ENCODE measurements at places on chromosomes 7 and 10. TPM values are rescaled to one million over a fixed set of nuclear protein-coding genes. Genes with fewer than 3 reads are reported as not detected.

DNA sequence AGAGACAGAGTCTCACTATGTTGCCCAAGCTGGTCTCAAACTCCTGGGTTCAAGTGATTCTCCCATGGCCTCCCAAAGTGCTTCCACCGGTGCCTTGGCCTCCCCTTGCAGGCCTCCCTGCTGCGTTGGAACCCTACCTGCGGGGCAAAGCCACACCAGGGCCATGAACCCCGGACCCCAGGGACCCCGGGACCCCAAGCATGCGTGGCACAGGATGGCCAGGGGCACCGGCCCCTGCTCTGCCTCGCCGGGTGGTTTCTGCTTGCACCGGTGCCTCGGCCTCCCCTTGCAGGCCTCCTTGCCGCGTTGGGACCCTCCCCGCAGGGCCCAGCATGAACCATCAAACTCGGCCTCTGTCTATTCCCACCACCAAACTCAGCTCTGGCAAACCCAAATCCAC, 301.0 kb upstream of the NPVF start:
- peaks cover 40% of the 10 kb centered on the region for H3K27me3 ChIP-seq
- H3K27ac ChIP-seq = no peak overlapping the region
- H3K36me3 ChIP-seq = no peaks in the 10 kb centered on the region
- DNase-seq = no peak
- H3K4me1 ChIP-seq = no peaks in the 10 kb centered on the region

DNA sequence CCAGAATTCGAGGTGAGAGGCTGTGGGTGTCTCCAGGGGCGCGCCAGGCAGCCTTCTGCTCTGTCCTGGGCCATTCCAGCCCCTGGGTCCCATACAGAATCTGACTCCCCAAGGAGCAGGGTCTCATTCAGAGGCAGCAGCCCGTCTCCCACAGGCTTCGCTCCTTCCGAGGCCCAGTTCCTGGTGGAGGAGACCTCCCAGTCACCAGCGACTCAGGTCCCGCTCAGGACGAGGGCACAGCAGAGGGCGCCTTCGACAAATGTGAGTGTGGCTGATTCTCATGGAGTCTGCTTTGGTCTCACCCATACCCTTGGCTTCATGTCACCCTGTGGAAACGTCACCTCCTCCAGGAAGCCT, 81.8 kb upstream of the GPR26 start:
- DNase-seq = no peak
- peaks cover 67% of the 10 kb centered on the region for H3K27me3 ChIP-seq
- peaks cover 3% of the 10 kb centered on the region for H3K4me1 ChIP-seq
- H3K27ac ChIP-seq = no peak overlapping the region
- H3K4me3 ChIP-seq = no peak overlapping the region
- H3K36me3 ChIP-seq = peaks cover 10% of the 10 kb centered on the region

GRCh38 chr10:118569241-118569881, 26.1 kb downstream of the PRLHR start:
- peaks cover 4% of the 10 kb centered on the region for H3K36me3 ChIP-seq
- peaks cover 5% of the 10 kb centered on the region for H3K4me1 ChIP-seq
- H3K27ac ChIP-seq = peak overlapping the region; percentile 45
- no peak for DNase-seq
- no peak overlapping the region for H3K4me3 ChIP-seq

DNA sequence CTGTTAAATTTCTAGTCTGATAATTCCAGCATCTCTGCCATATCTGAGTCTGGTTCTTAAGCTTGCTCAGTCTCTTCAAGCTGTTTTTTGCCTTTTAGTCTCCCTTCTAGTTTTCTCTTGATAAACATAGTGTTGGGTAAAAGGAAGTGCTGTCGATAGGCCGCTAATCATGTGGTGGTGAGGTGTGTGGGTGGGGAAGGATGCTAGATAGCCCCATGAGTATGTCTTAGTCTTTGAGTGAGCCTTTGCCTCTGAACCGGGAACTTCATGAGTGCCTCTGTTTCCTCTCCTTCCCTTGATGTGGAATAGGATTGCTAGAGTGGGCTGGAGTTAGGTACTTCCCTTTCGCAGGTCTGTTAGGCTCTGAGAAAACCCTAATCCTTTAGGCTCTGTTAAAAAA, 441.8 kb downstream of the INHBA start:
- no peak overlapping the region for H3K4me3 ChIP-seq
- H3K36me3 ChIP-seq = no peaks in the 10 kb centered on the region
- no peak overlapping the region for H3K27ac ChIP-seq
- H3K27me3 ChIP-seq = no peaks in the 10 kb centered on the region
- DNase-seq = no peak

DNA sequence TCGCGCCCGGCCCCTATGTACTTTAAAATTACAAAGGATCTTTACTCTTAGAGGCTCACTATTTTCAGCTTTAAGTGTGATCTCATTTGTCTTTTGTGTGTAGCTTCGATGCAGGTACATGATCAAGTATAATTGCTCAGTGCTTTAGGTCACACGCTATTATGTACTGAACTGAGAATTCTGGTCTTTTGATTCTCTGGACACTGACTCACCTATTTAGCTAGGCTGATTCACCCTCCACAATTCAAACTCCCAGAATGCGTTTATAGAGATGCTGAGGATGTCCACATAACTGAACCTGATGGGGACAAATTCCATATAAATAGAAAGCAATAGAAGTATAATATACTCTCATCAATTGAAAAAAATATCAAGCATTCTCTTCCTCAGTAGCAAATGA, 57.8 kb downstream of the PRKCQ start:
- H3K27ac ChIP-seq = no peak overlapping the region
- H3K36me3 ChIP-seq = peaks cover 19% of the 10 kb centered on the region
- H3K4me3 ChIP-seq = no peak overlapping the region

DNA sequence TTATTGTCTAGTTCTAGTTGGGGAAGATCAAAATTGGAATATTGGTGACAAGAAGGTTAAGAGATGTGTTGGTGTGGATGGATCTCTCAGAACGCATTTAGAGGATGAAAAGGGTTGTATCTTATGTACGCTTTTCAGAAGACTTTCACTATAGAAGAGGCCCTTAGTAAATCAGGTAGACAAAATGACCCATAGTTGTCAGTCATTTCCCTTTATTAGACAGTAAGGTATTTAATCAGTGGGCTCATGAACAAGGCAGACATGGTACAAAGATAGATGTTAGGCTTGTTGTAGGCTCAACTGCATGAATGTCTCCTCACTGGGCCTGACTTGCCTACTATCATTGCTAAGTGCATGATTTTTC, 359.2 kb downstream of the PHF14 start:
- no peak overlapping the region for H3K4me3 ChIP-seq
- no peak for DNase-seq
- no peaks in the 10 kb centered on the region for H3K36me3 ChIP-seq
- H3K27ac ChIP-seq = no peak overlapping the region
- H3K27me3 ChIP-seq = peaks cover 25% of the 10 kb centered on the region
- no peaks in the 10 kb centered on the region for H3K4me1 ChIP-seq

The RBP4 gene
- total RNA-seq = not detected

- no peaks in the 10 kb centered on the region for H3K36me3 ChIP-seq
- H3K27ac ChIP-seq = peak overlapping the region; percentile 34
- H3K27me3 ChIP-seq = peaks cover 17% of the 10 kb centered on the region
- no peak for DNase-seq
Measured at GRCh38 chr7:50974240-50974639, 191.5 kb upstream of the GRB10 start.

The UFSP1 gene
- total RNA-seq = 1.6 TPM

DNA sequence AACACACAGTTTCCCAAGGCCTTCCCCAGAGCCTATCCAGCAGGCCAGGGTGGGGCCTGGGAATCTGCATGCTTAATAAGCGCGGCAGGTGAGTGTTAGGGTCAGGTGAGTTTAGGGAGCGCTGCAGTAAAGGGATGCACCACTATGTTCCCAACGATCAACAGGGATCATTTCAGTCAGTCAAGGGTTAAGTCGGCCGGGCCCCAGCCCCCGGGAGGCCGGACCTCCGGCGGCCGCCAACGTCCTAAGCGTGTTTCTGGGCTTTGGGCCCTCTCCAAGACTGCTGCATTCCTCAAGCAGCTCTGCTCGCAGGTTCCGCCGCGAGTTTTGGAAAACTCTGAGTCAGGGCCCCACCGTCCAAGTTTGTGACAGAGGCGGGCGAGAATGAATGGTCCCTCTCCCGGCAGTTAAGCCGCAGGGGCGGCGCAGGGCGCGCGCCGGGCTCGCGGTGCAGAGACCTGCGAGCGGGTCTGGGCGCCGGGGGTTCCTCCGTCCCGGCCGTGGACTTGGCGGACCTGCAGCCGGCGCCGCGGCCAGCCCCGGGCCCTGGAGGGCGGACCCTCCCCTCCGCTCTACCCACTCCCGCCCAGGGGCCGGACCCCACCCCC, 81.6 kb downstream of the ARHGAP22 start:
- H3K27ac ChIP-seq = no peak overlapping the region
- no peak overlapping the region for H3K4me3 ChIP-seq
- peaks cover 69% of the 10 kb centered on the region for H3K27me3 ChIP-seq
- peaks cover 3% of the 10 kb centered on the region for H3K36me3 ChIP-seq

GRCh38 chr10:113063043-113063967, 113.3 kb downstream of the TCF7L2 start:
- no peak overlapping the region for H3K4me3 ChIP-seq
- no peaks in the 10 kb centered on the region for H3K36me3 ChIP-seq
- no peak for DNase-seq
- H3K27ac ChIP-seq = no peak overlapping the region
- no peaks in the 10 kb centered on the region for H3K27me3 ChIP-seq

The LIPN gene
- 0.80 TPM for total RNA-seq

DNA sequence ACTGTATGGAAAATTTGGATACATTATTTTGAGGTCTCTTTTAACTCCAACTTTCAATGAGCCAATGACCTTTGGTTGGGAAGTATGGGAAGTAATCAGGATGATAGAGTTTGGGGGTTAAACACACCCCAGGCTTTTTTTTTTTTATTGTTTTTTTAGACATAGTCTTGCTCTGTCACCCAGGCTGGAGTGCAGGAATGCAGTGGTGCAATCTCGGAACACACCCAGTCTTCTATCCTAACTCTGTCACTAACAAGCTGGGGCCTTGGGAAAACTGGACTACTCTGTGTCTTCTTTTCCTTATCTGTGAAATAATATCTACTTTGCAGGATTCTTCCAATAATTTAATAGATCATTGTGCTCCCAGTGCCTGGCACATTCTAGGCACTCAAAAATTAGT, 37.6 kb upstream of the AGBL3 start:
- no peak overlapping the region for H3K27ac ChIP-seq
- H3K4me3 ChIP-seq = no peak overlapping the region
- H3K4me1 ChIP-seq = peaks cover 4% of the 10 kb centered on the region
- no peaks in the 10 kb centered on the region for H3K36me3 ChIP-seq
- DNase-seq = no peak
- peaks cover 26% of the 10 kb centered on the region for H3K27me3 ChIP-seq

The ZDHHC16 gene
- total RNA-seq = 15.3 TPM

DNA sequence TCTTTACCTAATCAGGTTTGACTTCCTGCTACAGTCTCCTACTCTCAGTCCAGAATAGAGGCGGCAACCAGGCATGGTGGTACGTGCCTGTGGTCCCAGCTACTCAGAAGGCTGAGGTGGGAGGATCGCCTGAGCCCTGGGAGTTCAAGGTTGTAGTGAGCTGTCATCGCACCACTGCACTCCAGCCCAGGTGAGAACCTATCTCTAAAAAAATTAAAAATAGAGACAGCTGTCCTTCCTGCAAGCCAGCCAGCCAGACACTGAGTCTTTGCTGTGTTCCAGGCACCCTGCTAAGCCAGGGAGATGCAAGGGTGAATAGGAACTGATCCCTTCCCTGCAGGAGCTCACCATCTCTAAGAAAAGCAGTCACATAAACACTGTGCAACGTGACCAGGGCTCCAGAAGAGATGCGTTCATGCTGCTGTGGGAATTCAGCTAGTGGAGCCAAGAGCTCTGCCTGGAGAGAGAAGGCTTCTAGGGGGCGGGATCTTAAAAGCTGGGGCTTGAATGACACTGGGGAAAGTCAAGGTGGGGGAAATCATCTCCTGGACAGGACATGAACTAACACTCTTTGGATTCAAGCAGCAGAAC, 22.1 kb upstream of the SLIT1 start:
- H3K27me3 ChIP-seq = peaks cover 5% of the 10 kb centered on the region
- H3K4me1 ChIP-seq = no peaks in the 10 kb centered on the region
- H3K27ac ChIP-seq = no peak overlapping the region
- no peak overlapping the region for H3K4me3 ChIP-seq

DNA sequence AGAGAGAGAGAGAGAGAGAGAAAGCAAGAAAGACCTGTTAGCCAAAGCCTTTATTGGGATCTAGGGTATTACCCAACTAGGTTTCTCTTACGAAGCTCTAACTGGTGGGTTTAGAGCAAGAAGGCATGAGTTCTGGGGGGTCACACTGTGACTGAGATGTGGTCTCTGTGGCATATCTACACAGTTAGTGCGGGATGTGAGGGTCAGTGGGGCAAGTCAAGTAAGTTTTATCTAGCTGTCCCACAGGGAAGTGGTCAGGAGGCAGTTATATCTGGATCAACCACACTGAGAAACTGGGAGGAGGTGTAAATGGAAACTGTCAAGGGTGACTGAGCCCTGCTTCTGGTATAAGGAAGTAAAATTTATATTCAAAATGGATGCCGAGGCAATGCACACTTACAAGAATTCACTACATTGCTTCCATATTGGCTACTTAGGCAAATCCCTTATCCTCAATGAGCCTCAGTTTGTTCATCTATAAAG, 331.6 kb upstream of the HPS1 start:
- H3K36me3 ChIP-seq = no peaks in the 10 kb centered on the region
- no peak for DNase-seq
- H3K4me1 ChIP-seq = no peaks in the 10 kb centered on the region
- peaks cover 11% of the 10 kb centered on the region for H3K27me3 ChIP-seq

The TMEM270 gene
- total RNA-seq = not detected

DNA sequence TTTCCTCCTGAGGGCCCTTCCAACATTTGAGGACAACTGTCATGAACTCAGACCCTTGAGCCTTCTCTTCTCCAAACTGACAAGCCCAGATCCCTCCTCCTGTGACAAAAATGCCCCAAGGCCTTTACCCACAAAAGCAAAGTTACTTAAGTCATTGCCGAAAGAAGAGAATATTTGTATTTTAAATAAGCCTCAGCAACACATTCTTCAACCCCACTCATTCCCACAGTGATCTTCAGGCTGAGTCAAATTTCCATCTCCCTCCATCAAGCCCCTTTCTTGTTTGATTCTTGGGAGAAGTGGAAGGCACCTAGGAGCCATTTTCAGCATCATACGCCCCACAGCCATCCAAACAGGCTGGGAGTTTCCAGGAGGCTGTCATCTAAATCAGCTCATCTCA, 150.8 kb upstream of the PDE1C start:
- no peaks in the 10 kb centered on the region for H3K36me3 ChIP-seq
- no peaks in the 10 kb centered on the region for H3K27me3 ChIP-seq
- H3K4me1 ChIP-seq = no peaks in the 10 kb centered on the region
- H3K4me3 ChIP-seq = no peak overlapping the region
- no peak overlapping the region for H3K27ac ChIP-seq
- DNase-seq = no peak

- DNase-seq = no peak
- no peak overlapping the region for H3K27ac ChIP-seq
- H3K27me3 ChIP-seq = peaks cover 19% of the 10 kb centered on the region
- H3K4me3 ChIP-seq = no peak overlapping the region
Measured at GRCh38 chr10:3270577-3271316, 98.2 kb upstream of the PITRM1 start.

The ANXA8L1 gene
- not detected for total RNA-seq

- H3K27ac ChIP-seq = peak overlapping the region; percentile 87
- peaks cover 75% of the 10 kb centered on the region for H3K4me1 ChIP-seq
- H3K27me3 ChIP-seq = no peaks in the 10 kb centered on the region
- DNase-seq = no peak
- peak overlapping the region; percentile 80 for H3K4me3 ChIP-seq
- H3K36me3 ChIP-seq = peaks cover 5% of the 10 kb centered on the region
Measured at GRCh38 chr10:32329061-32329460, 17.9 kb downstream of the EPC1 start.

- H3K27me3 ChIP-seq = no peaks in the 10 kb centered on the region
- H3K4me1 ChIP-seq = no peaks in the 10 kb centered on the region
- DNase-seq = no peak
- no peak overlapping the region for H3K4me3 ChIP-seq
Measured at GRCh38 chr7:9091282-9091681, 657.9 kb downstream of the NXPH1 start.

- no peak overlapping the region for H3K4me3 ChIP-seq
- no peak overlapping the region for H3K27ac ChIP-seq
- H3K36me3 ChIP-seq = peaks cover 3% of the 10 kb centered on the region
Measured at GRCh38 chr7:105940109-105940508, 23.0 kb upstream of the CDHR3 start.
